ENCODE measurements at places on chromosomes 5 and 9. TPM values are rescaled to one million over a fixed set of nuclear protein-coding genes. Genes with fewer than 3 reads are reported as not detected.

Gene ANKRD20A1
- 1.5 TPM for total RNA-seq

Gene ELL2
- total RNA-seq = 55.6 TPM

DNA sequence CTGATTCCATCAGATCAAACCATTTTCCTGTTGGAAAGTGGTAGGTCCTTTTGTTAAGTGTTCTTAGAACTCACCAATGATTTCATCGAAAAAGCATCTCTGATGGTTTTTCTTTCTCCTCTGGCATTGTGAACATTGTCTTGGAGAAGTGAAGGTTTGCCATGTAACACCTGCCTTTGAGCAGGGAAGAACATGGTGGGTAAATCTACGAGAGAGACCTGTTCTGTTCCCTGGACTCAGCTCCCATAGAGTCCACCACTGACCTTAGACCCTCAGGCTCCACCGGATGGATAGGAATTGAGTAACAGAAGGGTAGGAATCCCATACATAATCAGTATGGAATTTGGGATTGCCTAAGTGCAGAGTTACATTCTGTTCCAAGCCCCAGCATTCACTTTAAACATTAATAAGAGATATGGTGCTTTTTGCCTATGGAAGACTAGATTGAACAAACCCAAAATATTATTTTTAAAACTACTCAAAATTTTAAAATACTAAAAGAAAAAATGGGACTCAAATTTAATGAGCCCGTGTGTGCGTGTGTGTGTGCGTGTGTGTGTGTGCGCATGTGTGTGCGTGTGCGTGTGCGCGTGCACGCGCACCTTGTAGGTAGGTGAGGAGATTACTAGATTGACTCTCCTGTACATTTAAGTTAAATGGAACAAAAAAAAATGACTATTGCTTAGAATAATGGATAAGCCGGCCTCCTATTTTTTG is 92.0 kb downstream of the C9orf152 start:
- no peak for ATAC-seq

Gene LCN12
- not detected for total RNA-seq

- no peak for ATAC-seq
Measured at GRCh38 chr9:129769669-129770068, 16.8 kb upstream of the PTGES start.

Gene ANKRD34B
- not detected for total RNA-seq

- no peak for ATAC-seq
Measured at GRCh38 chr5:128304791-128305190, 221.2 kb downstream of the SLC12A2 start.

GRCh38 chr9:108836781-108837180 is 19.0 kb downstream of the ACTL7B start:
- no peak for ATAC-seq

DNA sequence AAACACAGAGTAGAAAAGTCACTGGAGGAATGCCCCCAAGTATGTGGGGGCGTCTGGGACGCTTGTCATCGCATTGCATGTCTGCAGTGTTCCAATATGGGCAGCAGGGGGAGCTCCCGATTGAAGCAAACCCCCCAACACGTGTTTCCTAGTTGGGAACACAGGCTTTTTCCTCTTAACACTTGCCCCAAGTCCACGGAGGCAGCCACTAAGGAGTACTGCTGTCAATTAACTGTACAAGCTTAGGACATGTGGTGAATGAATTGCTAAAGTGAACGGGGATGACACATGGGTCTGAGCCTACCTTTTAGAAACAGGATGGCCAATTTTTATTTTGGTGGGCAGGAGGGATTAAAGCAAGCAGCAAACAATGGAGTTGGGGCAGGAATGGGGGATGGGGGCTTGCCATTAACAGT is 2.2 kb downstream of the GABRB2 start:
- ATAC-seq = no peak

- no peak for ATAC-seq
Measured at GRCh38 chr9:112921549-112921948, 30.9 kb upstream of the SLC46A2 start.

Gene KCNN2
- total RNA-seq = 7.8 TPM

Gene OMD
- 45.2 TPM for total RNA-seq

DNA sequence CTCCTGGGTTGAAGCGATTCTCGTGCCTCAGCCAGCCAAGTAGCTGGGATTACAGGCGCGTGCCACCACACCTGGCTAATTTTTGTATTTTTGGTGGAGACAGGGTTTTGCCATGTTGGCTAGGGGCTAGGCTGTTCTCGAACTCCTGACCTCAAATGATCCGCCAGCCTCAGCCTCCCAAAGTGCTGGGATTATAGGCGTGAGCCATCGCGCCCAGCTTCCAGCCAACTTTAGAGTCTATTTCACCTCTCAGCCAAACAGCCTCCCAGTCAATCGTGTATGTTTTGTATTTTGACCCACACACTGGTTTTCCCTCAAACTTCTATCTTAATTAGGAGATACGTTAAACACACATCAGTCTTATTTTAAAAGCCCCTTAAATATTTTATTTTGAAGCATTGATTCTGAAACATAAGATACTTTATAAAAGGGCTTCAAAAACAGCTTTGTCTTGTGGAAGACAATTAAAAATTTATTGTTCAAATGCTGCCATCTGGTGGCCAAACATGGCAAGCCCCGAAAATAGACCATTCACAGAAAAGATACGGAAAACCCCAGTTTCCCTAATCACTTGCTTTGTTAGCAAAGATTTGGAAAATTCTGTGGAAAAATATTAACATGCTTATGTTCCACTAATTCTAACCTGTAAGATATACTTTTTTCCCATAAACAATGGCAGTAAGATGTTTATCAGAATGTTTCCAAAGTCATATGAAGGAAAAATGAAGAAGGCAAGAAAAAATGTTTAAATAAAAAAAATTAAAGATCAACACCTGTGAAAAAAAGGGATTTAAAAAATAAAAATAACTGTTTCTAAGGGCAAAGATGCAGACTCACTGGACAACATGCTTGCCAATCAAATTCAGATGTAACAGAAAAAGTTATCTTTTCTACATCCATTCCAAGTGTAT is 33.1 kb downstream of the APTX start:
- ATAC-seq = no peak
